ENCODE measurements at places on chromosomes 2 and 18. TPM values are rescaled to one million over a fixed set of nuclear protein-coding genes. Genes with fewer than 3 reads are reported as not detected.

GRCh38 chr2:24206242-24206641 is 31.4 kb downstream of the FAM228A start:
- no peak for DNase-seq

- DNase-seq = no peak
Measured at GRCh38 chr2:55176094-55176415, 56.0 kb downstream of the CLHC1 start.

Gene KCNK3
- total RNA-seq = 2.9 TPM

- DNase-seq = no peak
Measured at GRCh38 chr2:143475041-143475776, 346.0 kb downstream of the ARHGAP15 start.
